Left ventricle myocardium superior (tissue), 1 donor: ENCODE measurements at places on chromosomes 11 and 22. TPM values are rescaled to one million over a fixed set of nuclear protein-coding genes. Genes with fewer than 3 reads are reported as not detected.

DNA sequence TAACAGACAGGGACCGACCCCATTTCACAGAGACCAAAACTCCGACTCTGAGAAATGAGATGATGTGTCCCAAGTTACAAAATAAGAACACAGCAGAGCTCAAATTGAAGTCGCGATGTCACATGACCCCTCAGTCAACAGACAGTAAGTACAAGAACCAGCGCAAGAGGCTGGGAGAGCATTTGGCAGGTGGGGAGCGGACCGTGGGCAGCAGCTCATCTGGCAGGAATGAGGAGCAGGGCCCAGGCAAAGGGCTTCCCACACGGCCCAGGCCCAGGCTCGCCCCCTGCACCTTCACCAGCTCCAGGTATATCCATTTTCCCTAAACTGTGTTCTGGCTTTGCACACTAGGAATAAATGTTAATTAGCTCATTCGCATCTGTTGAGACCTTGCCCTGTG lies 34.3 kb downstream of the SCUBE1 start:
- DNase-seq, result no peak

- no peak for DNase-seq
These were observed 858.7 kb upstream of the RAG2 start for GRCh38 chr11:37456746-37457145.

MAPK12 gene
- 15.8 TPM for total RNA-seq

DNA sequence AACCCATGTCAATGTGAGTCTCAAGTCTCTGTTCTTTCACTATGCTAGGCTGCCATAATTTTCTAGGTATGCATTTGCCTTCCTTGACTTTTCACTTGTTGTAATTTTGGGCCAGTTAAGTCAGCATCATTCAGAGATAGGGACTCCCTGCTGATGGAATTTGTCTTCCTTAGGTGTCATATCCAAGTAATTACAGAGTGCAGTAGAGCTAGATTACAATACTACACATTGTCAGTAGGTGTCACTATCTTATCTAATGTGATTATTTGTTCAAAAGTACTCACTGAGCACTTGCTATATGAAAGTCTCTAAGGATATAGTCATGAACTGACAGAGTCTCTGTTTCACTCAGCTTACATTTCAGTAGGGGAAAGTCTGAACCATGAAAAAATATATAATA lies 25.0 kb upstream of the SYN3 start:
- DNase-seq, result no peak

- peak; percentile 28 for DNase-seq
These were observed 60.4 kb downstream of the LARGE2 start for GRCh38 chr11:45982656-45983470.

DNA sequence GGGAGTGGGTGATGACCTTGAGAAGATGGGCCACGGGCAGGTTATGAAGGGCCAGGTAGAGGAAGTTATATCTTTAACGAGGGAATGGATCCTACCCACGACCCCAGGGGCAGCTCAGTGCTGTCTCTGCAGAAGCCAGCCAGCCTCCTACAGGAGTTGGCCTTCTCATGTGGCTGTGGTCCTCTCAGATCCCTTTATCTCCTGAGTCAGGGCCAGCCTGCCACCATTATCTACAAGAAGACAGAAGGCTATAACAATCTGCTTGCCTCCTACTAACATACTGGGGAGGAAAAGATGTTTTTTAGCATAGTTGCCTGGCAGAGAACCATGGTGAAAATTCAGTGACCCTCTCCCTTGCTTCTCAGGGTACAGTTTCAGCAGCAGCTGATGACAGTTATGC lies 7.0 kb upstream of the YWHAH start:
- no peak for DNase-seq

CDC42BPG gene
- total RNA-seq, result 0.40 TPM

DNA sequence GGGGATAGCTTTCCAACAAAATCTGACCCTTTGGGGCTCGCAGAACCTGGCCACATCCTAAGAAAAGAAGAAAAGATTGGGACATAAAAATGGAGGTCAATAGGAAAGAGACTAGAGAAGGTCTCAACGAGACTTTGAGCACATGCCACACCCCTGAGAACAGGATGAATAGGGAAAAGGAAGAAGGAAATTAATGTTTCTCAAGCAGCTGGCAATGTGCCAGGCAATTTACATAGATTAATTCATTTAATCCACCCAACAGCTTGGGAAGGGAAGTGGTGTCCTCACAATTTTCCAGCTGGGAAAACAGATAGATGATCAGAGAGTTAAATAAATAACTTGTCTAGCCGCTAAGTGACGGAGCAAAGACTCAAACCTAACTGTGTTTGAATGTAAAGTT lies 50.7 kb downstream of the PAMR1 start:
- no peak for DNase-seq
